SW480 (cell line): ENCODE measurements at places on chromosomes 2 and 18.

DNA sequence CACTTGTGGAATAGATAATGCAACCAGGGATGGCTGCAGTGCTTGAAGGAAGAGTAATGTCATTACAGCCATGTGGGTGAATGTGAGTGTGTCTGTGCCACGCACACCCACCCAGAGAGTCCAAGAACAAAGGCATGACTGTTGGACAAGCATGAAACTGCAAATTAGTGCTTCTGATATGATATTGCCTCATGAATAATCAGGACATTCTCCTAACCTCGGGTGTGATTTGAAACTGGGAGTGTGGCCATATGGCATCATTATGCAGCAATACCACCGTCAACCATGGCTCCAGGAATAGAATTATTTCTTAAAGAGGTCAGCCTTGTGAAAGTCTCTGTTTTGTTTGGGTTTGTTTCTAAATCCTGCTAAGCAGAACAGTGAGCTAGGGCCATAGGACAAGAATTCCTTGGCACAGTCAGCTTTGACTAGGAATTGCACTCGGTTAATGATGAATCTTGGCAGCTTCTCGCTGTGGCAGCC lies 678.0 kb upstream of the RAB6C start:
- peak; percentile 5 for DNase-seq

GRCh38 chr2:199468561-199469513 lies 11.1 kb upstream of the SATB2 start:
- DNase-seq = no peak

- DNase-seq = no peak
Observed at GRCh38 chr2:96906729-96907114, 36.8 kb upstream of the SEMA4C start.

DNA sequence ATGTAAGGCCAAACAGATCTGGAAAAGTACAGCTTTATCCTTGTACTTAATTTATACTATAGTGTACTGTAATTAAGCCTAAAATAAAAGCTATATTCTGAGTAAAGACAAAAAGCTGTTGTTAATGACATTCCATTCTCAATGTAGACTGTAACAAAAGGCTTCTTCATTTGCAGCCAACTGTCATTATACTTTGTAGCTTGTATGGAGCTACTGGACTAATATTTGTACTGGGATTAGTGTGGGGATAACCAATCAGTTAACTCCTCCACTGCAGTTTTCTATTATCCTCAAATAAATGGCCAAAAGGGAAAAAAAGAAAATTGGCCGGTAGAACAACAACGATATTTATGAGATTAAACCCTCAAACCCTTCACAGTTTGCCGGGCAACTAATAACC lies 66.5 kb downstream of the STK39 start:
- DNase-seq = no peak

- no peak for DNase-seq
Observed at GRCh38 chr2:44802777-44803424, 138.6 kb upstream of the SIX3 start.

GRCh38 chr2:239721531-239721930 lies 303.6 kb downstream of the NDUFA10 start:
- no peak for DNase-seq

DNA sequence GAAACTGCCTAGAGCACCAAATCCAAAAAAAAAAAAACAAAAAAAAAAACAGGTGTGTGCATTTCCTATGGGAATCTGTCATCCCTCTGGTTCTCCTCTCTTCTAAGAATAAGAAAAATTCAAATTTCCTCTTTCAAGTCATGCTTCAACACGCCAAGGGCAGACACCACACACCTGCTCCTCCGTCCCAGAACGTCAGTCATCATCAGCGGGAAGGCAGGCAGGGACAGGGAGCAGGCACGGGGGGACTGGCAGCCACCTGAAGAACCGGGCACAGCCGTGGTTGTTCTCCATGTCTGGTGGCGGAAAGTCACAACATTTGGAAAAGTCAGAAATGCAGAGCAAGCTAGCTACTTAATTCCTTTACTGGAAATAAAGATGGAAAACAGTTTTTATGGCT lies 214.8 kb downstream of the IKZF2 start:
- no peak for DNase-seq

GRCh38 chr2:31016648-31017047 lies 121.6 kb downstream of the GALNT14 start:
- no peak for DNase-seq
